NCI-H82 (cell line): ENCODE measurements at places on chromosomes 6 and 20.

DNA sequence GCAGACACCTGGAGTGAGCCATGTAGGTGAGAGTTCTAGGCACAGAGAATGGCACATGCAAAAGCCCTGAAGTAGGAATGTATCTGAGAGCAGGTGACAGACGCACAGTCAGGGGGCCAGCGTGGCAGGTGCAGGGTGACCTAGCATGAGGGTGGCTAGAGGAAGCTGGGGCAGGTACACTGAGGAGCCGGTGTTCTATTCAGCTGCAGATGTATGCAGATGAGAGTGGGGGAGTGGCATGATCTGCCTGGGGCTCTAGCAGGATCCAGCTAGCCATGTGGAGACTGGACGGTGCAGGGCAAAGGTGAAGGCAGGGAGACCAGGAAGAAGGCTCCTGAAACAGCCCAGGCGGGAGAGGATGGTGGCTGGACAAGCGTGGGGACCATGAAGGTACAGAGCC is 10.7 kb downstream of the PEDS1 start:
- DNase-seq = no peak

GRCh38 chr6:16511723-16512489 is 249.4 kb downstream of the ATXN1 start:
- DNase-seq = no peak

- DNase-seq = no peak
Measured at GRCh38 chr20:17943343-17943742, 25.3 kb downstream of the SNX5 start.

DNA sequence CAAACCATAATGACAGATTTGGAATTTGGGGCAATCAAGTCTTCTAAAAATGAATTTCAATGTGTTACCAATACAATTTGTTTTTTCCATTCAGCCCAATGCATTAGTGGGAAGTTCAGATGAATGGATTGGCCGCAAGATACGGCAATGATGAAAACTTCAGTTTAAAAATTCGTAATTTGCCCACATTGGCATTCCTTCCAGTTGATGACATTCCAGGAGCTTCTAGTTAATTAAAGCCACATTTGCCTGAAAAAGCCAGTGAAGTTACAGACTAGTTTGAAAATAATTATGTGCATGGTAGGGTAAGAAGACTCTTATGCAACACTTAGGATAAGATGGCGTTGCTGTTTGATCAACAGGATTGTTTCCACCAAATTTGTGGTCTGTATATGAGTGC is 46.2 kb downstream of the NHLRC1 start:
- DNase-seq = no peak

- peak; percentile 47 for DNase-seq
Measured at GRCh38 chr6:21531393-21531792, 62.2 kb upstream of the SOX4 start.

DNA sequence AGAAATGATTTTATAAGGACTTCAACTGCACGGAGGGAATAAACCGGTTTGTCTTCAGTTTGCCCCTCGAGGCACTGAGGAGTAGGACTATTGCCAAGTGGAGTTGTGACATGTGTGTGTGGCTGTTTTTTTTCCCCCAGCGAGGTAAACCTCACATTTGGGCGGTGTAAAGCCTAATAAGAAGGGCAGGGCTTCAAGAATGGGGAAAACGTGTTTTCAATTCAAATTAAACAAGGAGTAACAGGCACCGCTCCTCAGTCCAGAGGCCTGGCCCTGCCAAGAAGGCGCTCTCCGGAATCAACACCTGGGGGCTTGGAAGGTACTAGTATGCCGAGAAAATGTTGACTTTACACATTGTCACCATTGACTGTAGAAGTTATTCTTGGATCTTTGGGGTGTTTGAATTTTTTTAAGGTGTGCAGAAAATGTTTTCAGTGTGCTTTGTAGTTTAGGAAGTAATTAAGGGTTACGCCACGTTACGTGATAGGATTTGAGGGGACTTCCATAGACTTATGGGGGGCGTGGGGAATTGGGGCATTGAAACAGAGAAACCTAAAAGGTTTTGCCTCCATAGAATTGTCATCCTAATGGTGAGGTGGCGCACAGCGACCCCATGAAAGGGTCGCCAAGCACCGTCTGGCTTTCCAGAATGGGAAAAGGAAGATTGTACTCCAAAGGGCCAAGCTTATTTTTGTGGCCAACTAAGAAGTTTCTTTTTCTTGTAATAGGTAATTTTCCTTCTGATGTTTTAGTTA is 791 bp downstream of the ADGRG6 start:
- DNase-seq = no peak

DNA sequence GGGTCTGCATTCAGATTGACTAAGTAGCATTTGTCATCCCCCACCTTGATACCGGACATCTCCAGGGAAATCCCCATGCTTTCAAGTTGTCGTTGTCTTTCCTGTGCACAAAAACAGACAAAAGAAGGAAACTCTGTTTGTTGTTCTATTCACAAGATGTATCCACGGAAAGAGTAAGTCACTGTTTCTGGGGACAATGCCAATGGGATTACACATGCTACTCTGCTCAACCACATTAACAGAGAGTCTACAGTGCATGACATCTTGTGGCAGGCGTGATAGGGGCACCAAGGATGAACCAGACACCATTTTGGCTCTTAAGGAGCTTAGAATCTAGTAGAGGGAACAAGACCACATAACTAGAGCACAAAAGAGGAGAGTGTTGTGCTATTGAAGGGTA is 124.4 kb upstream of the NUP153 start:
- DNase-seq = no peak

GRCh38 chr6:126176282-126176681 is 163.6 kb upstream of the CENPW start:
- peak; percentile 36 for DNase-seq

- DNase-seq = no peak
Measured at GRCh38 chr20:19672498-19672897, 85.6 kb upstream of the RIN2 start.

GRCh38 chr20:25551413-25552215 is 33.7 kb downstream of the NINL start:
- peak; percentile 81 for DNase-seq

DNA sequence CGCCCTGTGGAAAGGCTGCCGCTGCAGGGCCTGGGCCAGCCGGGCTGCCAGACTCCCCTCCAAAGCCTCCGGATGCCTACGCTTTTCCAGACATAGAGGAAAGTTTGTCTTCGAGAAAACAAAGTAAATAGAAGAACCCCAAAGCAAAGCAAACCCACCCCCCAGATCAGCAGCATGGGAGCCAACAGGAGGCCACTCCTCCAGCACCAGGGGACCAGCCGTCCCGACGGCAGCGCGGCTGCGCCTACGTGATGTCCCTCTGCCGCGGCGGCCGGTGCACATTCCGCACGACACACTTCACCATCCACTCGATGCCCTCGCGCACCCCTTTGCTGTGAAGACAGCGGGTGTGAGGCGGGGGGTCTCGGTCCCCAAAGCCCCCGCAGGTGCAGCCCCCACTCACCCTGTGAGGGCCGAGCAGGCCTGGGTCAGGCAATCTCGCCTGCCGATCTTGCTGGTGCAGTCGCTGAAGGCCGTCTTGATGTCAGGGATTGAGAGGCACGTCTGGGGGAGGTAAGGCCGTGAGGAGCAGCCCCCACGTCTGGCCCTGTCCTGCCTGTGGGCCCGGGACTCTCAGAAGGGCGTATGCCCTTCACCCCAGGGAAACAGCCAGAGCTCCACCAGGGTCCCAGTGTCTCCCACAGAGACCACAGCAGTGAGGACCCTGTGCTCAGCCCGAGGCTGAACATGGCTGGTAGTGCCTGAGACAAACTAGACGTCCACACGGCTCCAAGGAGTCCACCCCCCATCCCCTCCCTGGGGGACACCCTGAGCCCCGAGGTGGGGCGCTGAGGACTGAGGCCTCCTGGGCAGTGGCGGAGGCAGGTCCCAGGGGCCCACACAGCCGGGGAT is 4.0 kb downstream of the TNFRSF6B start:
- no peak for DNase-seq

DNA sequence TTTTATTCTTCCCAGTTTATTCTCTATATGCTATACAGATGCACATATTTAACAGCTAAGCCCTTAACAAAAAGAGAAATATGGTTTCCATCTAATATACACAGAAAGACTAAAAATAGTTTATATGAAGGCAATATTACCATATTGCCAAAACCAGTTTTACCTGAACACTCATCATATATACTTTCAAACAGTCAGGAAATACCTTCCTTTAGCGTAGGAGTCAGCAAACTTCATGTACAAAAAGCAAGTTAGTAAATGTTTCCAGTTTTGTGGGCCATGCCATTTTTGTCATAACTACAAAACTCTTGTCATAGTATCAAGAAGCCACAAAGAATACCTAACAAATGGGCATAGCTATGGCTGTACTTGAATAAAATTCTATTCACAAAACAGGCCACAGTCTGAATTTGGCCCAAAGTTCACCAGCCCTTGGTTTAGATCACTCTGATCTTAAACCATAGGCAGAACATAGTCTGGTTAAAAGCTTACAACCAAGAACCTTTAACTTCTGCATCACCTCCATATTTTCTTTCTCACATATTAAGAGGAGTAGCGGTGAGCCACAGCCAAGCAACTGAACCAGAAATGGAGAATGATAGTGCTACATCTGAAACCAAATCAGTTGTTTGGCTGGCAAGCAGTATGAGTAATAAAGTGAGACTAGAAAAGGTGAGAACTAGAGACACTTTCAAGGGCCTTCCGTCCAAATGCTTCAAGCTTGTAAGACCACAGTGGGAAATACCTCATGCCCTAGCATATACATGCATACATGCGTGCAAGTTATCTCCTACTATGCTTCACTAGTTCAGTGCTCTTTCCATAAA is 116.6 kb downstream of the PTPRK start:
- no peak for DNase-seq

DNA sequence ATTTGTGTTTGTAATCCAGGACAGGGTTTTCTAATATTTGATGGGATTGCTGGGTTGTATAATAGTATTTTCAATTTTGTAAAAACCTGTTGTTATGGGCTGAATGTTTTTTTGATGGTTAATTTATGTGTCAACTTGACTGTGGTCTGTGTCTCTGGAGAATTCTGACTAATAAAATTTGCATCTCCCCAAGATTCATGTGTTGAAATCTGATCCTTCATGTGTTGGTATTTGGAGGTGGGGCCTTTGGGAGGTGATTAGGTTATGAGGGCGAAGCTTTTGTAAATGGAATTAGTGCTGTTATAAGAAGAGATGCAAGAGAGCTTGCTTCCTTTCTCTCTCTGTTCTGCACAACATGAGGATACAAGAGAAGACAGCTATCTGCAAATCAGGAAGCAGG is 48.7 kb upstream of the SAMD5 start:
- no peak for DNase-seq

GRCh38 chr20:39057911-39058310 is 95.8 kb downstream of the DHX35 start:
- no peak for DNase-seq

DNA sequence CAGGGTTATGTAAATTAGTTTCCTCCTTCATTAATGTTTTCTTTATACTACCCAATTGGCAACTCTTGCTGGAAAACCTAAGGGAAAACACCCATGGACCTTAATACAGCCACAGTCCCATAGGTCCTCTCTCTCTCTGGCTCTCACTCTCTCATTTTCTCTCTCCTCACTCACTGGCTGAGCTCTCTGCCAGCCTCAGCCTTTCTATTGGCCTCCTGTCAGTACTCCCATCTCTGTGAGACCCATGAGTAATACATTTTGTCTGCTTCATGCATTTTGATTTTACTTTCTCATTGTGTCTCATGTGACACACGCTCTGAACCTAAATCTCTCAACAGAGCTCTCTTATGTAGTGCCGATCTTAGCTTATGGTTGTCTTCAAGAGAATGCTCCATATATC is 907.5 kb downstream of the C6orf118 start:
- DNase-seq = no peak

GRCh38 chr6:86832686-86833085 is 104.6 kb upstream of the HTR1E start:
- no peak for DNase-seq

DNA sequence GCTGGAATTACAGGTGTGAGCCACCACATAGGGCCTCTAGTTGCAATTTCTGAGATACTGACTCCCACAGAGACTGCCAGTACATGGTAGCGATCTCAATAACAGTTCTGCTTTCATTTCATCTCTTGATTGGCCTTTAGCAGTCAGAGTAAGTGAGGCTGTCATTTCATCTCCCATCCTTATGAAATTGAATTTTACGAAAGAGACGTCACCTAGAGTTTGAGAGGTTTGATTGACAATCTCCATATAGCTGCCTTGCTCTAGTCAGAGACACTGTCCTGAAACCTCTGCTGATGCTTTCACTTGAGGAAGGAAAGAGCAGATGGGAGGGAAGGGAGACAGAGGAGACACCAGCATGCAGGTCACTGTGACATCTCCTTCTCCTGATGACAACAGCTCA is 466.1 kb downstream of the NKAIN2 start:
- DNase-seq = peak; percentile 23

DNA sequence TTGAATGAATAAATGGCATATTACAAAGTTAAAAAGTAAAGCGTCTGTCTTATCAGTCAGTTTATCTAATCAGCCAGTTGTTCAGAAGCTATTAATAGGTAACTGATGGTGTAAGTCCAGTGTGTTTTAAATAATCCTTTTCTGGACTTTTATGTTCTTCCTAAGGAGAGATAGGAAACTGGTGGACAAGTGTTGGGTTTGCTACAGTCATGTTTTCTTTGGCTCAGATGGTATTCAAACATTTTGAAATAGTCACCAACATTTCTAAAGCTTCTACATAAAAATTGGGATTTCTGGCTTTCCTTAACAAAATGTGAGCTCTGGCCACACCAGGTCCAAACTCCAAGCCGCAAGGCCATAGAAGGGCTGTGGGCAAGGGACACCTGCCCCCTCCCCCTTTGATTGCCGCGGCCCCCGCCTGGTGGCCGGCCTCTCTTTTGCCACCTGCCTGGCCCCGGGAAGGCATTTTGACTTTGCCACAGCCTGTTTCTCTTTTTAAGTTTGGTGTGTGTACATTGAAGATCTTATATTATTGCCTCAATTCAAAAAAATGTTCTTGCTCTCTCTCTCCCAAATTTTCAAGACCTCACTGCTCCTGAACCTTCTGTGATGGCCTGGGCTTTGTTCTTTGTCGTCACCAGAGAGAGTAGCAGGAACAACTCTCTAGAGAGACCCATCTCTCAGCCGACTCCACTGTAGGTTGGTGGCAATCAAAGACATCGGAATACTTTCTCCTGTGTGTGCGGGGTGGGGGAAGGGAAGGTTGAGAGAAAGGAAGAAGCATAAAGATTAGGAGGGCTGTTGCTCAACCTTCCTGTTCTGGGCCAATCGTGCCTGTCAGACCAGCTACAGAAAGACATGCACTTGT is 84.0 kb upstream of the ZNF217 start:
- peak; percentile 70 for DNase-seq

DNA sequence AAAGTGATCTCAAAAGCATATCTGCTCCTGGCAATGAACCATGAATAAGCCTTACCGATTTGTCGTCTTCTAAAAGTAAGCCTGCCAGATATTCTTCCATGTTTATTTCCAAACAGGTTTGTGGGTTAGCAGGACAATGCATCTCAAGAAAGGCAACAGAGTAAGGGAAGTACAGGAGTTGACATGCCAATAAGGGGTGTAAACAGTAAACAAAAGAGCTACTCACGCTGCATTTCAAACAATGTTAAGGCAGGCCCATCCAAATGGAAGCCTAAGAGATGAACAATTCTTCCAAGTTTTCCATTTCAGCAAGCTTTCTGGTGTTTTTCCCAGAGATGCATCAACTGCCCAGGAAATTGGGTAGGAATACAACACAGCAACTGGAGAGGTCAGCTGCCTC is 27.8 kb upstream of the CRIP3 start:
- no peak for DNase-seq
